ENCODE measurements at places on chromosomes 2 and 18. TPM values are rescaled to one million over a fixed set of nuclear protein-coding genes. Genes with fewer than 3 reads are reported as not detected.

Gene SETBP1
- total RNA-seq, result 38.9 TPM

Gene RIT2
- total RNA-seq, result not detected

Gene UPP2
- total RNA-seq, result not detected

Gene ZNF396
- 3.6 TPM for total RNA-seq

Gene SERPINB11
- total RNA-seq, result not detected

Gene PTPN4
- total RNA-seq, result 39.3 TPM

Gene TRIP12
- total RNA-seq, result 222 TPM

Gene KRTCAP3
- total RNA-seq, result 6.9 TPM

GRCh38 chr18:59492756-59493421 is 133.8 kb upstream of the LMAN1 start:
- no peak for DNase-seq
- H3K27me3 ChIP-seq, result no peaks in the 10 kb centered on the region
- H3K36me3 ChIP-seq, result no peaks in the 10 kb centered on the region
- H3K4me1 ChIP-seq, result no peaks in the 10 kb centered on the region

DNA sequence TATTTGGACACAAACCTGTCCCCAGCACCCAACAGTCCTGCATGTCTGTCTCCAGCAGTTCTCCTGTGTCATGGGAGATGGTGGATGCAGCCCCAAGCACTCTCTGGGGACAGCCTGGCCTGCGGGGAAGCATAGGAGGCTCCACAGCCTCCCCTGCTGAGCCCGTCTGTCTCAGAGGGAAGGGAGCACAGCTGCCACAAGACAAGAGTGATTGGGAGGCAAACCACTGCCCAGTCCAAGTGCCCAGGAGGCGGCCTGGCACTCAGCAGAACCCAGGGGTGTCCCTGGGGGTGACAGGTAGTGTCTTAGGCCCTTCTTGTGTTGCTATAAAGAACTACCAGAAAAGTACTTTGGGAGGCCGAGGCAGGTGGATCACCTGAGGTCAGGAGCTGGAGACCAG is 211.2 kb upstream of the MYT1L start:
- peaks cover 24% of the 10 kb centered on the region for H3K4me1 ChIP-seq
- H3K27ac ChIP-seq, result no peak overlapping the region
- H3K36me3 ChIP-seq, result no peaks in the 10 kb centered on the region
- no peaks in the 10 kb centered on the region for H3K27me3 ChIP-seq
- no peak overlapping the region for H3K4me3 ChIP-seq

GRCh38 chr18:44601447-44601846 is 79.2 kb upstream of the SETBP1 start:
- no peak overlapping the region for H3K27ac ChIP-seq
- no peak overlapping the region for H3K4me3 ChIP-seq
- H3K27me3 ChIP-seq, result no peaks in the 10 kb centered on the region
- no peak for DNase-seq
- H3K4me1 ChIP-seq, result peaks cover 5% of the 10 kb centered on the region

DNA sequence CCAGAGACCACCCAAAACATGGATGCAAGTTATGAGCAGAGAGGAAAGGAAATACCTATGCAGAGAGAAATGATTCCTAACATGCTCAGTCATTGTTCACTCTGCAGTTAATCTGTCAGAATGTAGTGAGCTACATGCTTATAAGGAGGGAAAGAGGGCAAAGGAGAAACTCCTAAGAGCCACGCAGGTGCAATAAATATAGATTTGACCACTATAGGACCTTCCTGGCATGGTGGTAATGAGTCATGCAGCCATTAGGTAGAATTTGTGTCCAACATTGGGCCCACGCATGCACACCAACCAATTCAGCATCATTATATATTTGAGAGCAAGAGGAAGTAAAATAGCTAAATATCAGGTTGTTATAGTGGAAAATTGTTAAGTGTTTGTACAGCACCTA is 699.9 kb downstream of the DSC3 start:
- H3K27me3 ChIP-seq, result no peaks in the 10 kb centered on the region
- DNase-seq, result no peak

DNA sequence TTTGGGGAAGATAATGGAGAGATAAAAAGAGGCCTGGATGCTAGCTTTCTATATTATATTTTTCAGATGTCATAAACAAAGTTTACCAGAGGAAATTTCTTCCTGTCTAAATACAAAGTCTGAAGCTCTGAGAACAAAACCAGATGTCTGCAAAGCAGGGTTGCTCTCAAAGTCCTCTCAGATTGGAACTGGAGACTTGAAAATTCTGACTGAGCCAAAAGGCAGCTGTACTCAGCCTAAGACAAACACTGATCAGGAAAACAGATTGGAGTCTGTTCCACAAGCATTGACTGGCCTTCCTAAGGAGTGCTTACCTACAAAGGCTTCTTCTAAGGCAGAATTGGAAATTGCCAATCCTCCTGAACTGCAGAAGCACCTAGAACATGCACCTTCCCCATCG is 25.1 kb downstream of the KDM3A start:
- H3K27me3 ChIP-seq, result no peaks in the 10 kb centered on the region
- no peak for DNase-seq
- H3K36me3 ChIP-seq, result peaks cover 15% of the 10 kb centered on the region
- H3K4me3 ChIP-seq, result no peak overlapping the region
- no peaks in the 10 kb centered on the region for H3K4me1 ChIP-seq
- H3K27ac ChIP-seq, result no peak overlapping the region

GRCh38 chr2:100986157-100986556 is 15.9 kb upstream of the RPL31 start:
- H3K4me3 ChIP-seq, result no peak overlapping the region
- no peak for DNase-seq
- H3K36me3 ChIP-seq, result no peaks in the 10 kb centered on the region
- peaks cover 20% of the 10 kb centered on the region for H3K4me1 ChIP-seq

All from neural crest cell (in vitro differentiated cells).